GM12865 (cell line): ENCODE measurements at places on chromosomes 7 and 10.
A peak's percentile ranks its signal among the peaks of the same experiment; 100 is the strongest.

DNA sequence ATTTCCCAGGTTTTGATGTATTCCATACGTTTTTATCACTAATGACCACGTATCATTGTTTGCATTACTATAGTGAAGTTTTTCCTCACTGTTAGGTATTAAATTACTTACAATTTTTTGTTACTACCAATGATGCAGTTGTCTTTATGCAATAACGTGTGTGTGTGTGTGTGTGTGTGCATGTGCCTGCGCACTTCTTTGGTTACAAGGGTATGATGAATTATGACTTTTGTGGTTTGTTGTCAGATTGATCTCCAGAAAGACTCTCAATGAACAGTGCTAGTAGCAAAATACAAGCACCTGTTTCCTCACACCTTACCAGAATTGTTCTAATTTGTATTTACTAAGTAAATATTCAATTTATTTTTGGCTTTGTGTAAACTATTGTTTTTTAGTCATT is 51.5 kb downstream of the MCMBP start:
- DNase-seq = no peak

GRCh38 chr7:155763691-155764437 is 48.4 kb downstream of the SHH start:
- DNase-seq = peak; percentile 73

DNA sequence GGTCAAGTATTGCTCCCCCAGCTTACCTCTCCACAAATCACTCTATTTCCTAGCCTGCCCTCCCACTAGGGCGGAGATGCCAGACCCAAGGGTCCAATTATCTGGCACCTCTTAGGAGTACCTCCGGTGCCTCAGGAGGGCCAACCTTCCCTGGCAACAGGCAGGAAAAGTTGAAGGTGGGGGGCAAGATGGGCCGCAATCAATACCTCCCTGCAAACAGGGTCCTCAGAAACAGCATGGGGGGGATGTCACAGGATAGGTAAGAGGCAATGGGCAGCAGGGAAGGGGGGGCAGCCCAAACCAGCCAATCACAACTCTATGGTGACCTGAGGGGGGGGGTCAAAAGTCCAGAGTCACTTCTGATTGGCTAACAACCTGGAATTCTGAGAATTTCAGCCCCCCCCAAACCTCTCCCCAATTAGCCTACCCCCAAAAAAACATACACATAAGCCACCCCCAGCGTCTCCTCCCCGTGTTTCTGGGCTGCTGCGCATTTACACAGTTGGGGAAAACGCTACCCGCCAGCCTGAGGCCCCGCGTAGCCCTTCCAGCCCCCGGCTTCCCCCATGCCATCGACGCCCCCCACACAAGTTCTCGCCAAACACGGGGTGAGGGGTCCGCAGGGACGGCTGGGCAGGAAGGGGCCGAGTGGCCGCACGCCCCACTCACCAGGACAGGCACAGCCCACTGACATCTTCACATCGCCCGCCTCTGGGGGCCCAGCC is 589 bp downstream of the LDB1 start:
- DNase-seq = peak; percentile 74

- peak; percentile 87 for DNase-seq
These were observed 248.3 kb downstream of the ADARB2 start for GRCh38 chr10:1488970-1489548.

DNA sequence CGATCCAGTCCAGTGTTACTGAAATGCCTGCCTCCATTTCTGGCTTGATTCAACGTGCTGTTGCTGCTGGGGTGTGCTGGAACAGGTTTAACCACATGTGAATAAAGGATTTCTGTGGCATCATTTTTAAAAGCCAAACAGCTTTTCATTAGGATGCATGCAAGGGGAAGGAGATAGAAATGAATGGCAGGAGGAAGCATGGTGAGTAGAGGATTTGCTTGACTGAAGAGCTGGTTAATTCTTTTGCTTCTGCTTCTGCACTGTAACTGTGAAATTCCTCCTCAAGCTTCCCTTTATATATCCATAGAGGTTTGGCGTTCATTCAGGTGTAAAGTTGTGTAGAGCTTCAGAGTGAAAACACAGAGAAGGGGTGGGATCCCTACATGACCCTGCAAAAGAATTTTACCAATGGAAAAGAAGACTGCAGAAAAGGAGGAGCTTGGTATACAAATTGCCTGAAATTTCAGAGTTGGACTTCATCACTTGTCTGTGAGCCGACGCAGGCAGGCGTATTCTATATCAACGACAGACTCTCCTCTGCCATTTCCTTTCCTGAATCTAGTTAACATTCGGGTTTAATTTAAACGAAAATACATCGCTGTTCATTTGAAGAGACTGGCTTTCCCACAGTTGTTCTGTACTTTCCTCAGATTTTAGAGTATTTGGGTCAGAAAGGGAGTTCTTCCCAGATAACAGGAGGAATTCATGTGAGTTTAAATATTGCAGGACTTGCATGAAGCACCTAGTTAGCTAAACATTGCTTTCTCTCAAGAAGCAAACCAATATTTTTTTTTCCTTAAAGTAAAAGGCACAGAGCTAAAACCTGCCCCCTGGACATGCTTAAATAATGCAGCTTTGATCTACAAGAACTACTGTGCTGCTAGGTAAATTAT is at the start of gene SOSTDC1:
SOSTDC1 (minus strand) TSS at position 270 of the 893 bp plus-strand sequence; CDS start at position 200, 70 bp downstream.
- DNase-seq = no peak

DNA sequence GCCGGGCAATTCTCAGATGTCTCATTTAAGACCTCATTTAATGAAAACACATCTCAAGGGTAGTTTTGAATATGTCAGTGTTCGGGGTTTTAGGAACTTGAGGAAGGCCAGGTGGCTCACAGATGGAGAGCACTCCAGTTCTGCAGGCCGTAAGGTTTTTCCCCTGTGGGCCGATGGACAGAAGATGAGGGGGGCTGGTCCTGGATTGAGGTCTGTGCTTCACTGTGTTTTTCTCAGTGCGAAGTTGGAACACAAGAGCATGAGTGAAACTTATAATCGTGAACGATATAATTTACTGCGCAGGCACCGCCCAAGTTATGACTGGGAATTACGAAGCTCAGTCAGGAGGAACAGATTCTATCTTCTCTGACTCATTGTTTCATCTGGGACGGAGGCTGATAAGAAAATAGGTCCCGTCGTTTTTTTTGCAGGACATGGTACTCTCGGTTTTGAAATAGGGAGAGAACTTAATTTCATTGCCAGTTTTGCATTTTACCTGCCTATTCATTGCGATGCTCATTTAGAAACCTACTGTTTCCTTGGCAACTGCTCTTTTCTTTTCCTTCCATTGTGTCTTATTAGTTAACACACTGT is 591.0 kb upstream of the PFKP start:
- no peak for DNase-seq

DNA sequence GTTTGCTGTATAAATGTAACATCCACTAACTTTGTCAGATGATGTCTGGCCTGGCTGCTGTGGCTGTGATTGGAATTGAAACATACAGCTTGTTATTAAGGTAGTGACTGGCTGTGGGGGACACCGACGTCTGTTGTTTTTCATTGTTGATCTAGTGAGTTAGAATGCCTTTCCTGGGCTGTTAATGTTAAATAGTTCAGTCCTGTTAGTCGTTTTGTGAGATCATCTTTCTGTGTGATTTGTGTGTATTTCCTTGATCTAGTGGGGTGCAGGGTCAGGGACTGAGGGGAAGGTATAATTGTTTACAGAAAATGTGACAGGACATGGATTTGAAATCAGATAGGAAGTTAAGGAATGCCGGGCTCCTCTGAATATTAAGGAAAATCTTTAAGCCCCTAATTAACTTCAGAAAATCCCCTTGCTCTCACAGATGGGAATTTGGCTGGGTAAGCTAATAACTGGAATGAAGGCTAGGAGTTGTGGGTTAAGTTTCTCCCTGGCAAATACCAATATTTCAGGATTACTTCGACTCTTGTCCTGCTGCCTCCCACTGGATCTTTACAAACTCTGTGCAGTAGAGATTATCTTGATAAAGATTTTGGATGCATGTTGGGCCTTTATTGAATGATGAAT is 163.1 kb downstream of the AUTS2 start:
- DNase-seq = no peak
